ENCODE measurements at places on chromosomes 2 and 18.
A peak's percentile ranks its signal among the peaks of the same experiment; 100 is the strongest.

DNA sequence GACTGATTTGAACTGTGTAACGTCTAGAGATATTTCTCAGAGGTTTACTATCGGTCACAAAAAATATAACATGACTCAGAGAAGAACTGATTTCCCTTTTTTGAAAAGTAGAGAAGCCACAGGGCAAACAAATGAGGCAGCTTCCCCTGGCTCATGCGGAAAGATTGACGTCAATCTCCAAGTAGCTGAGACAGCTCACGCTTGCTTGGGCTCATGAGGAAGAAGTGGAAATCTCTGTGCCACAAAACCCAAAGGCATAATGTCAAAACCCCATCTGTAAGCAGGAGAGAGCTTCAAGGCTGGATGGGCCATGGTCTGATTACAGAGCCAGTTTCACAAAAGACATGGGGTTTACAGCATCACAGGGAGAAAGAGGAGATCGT, 188.1 kb downstream of the ARL4C start:
- no peak for DNase-seq

DNA sequence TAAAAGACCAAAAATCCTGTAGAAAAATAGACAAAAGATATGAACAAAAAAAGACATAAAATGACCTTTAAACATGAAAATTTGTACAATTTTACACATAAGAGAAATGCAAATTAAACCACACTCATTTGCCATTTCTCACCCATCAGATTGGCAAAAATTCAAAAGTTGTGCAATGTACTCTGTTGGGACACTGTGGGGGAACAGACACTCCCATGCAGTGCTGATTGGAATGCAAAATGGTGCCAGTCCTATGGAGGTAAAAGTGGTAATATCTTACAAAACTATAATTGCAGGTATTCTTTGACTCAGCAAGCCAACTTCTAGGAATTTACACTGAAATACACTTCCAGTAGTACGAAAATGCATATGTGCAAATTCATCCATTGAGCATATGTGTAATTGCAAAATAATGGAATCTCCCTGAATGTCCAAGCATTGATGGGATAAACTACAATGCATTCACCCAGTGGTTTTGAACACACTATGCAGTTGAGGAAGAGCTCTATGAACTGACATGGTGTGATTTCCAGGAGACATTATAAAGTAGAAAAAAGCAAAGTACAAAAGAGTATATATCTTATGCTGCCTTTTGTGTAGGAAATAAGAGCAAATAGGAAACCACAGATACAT, 201.8 kb upstream of the ZNF521 start:
- no peak for DNase-seq

DNA sequence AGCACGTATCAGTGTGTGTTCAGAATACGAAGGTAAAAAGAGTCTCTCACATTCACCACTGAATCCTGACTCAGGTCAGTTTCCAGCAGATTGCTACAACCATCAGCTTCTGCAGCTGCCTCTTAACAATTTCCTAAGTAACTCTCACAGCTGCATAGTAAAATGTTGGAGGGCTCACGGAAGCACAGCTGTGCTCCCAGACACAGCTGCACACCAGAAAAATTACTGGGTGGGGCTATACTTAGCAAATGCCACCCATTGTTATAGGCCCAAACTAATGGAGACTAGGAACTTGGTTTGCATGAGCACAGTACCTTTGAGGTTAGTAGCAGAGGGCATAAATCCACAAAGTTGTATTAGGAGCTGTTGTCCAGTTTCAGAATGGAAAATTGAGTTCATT, 153.9 kb upstream of the ERBB4 start:
- DNase-seq, result no peak

DNA sequence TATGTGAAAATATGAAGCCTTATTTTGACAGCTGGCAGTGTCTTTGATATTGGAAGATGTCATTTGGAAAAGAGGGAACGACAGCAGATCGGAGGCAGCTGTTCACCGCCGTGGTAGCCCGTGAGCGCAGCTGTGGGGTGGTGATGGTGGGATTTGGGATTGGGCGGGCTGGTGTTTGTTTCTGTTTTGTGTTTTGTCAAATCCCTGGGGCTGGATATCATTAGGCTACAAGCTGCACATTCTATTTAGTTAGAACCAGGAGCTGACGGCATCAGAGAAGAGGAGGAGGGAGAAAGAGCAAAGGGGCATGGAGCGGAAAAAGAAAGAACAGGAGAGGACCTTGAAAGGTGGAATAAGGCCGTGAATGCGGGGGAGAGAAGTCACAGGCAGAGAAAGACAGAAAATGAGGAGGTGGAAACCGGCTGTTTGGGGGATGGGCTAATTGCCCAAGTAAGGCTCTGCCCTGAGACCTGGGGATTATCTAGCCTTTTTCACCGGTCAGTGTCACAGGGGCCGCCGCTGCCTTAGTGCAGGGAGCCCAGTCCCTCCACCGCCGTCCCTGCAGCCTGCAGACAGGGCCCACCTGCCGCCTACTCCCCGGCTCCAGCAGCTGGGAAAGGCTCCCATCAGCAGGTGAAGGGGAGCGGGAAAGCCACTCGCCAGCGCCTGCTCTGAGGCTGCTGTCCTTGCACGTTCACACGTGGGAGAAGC, 88.0 kb downstream of the ZCCHC2 start:
- DNase-seq, result peak; percentile 39

DNA sequence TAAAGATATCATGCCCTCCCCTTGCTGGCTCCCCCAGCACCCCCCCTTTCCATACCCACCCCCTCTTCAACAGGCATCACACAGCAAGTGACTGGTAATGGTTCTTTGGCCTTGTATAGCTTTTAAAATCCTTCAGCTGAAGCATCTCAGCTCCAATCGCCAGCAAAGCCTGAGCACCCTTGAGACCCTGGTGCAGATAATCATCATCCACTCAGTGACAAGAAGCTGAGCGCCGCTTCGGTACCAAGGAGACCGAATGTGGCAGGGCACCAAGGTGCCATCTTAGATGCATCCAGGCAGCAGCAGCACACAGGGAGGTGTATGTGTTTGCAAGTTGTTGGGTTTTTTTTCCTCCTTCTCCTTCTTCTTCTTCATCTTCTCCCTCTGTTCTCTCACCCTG, 232.7 kb downstream of the BCL11A start:
- DNase-seq, result no peak

DNA sequence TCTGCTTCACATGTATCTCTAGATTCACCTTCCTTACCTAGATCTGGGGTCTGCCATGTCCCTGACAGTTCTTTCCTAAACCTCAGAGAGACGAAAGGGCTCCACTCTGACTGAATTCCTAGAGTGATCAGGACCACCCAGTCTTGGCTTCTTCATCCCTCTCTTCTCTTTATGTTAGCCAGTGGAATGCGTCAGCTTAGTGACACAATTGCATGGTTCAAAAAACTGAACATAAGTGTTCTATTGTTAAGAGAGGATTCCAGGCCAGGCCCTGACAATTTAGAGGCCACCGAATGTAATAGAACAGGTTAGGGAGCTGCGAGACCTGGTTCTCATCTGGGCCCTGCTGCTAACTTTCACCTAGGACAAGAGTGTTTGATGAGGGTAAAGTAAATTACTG, 10.0 kb downstream of the PRELID3A start:
- no peak for DNase-seq

GRCh38 chr18:36771245-36771644, 57.6 kb downstream of the TPGS2 start:
- DNase-seq, result no peak

DNA sequence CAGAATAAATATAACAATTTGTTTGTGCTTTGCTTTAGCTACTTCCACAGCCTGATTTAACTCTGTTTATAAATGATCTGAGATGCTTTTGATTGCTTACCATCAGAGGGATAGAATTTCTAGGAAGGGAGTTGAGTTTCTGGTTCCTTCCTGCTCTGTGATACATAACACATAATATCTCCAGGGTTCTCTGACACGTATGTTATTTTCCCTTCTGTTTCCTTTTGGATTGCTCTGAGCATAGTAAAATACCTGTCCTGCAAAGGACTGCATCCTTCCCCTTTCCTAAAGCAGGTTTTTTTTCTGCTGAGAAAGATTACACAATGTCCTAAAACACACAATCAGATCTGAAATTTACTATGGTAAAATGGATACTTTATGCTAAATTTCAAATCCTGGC, 76.1 kb downstream of the CABYR start:
- DNase-seq, result no peak

GRCh38 chr2:170076189-170076588, 101.8 kb upstream of the MYO3B start:
- no peak for DNase-seq

DNA sequence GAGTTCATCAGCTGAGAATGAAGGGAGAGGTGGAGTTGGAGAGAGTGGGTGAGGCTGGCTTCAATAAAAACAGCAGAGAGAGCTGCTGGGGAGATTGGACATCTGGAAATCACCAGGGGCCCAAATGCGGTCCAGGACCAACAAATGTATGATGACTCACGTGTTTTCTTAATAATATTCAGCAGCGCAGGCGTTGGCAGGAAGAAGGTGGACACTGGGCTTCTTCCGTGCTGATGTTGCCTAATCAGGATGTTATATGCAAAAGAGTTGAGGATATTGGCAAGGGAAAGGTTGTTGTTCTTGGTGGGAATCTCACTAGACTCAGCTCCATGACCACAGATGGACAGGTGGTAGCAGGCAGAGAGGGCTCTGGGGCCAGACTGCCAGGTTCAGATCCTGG, 12.8 kb upstream of the PLA2R1 start:
- DNase-seq, result no peak

DNA sequence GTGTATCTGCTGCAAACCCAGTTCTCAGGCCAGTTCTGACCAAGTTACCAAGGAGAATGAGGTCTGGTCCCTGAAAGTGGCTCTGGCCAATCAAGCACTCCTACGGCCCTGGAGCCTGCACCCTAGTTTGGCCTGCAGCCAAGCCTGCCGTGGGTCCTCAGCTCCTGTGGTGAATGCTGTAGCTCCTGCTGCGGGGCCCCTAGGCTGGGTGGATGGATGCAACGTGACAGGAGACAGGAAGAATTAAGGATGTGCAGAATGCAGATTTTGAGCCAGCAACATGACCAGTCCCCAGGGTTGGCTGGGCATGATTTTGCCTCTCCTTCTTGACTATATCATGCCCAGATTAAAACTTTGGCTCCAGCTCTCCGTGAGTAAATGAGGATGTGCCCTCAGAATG, 97.2 kb downstream of the SMAD7 start:
- DNase-seq, result no peak

DNA sequence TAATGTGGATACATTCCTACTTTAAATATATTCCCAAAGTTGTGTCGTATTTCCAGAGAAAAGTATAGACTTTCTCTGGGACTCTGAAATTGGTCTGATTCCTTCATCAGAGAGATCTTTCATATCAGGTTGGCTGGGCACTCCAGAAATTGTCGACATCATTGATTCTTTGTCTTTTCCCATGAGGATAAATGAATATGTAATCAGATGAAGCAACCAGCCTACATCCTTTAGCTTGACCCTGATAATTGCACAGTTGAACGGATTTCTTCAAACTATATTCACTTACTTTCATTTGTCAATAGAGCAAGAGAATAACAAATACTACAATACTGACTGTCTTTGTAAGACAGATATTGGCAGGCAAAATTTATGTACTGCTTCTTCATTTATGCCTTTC, 680.2 kb upstream of the LRRTM4 start:
- DNase-seq, result no peak

DNA sequence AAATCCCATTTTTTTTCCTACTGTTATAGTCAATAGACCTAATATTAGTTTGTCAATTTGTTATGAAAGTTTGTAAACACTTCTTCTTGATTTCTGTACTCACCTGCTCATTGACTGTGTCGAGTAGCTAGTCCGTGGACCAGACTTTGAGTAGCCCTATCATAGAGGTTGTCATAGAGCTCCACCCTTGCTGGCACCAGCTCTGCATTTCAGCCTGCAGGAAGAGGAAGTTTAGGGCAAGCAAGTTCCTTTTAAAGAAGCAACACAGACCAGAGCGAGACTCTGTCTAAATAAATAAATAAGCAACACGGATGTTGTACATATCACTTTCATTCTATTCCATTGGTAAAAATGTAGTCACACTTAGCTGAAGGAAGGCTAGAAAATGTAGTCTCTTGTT, 74.0 kb downstream of the MCFD2 start:
- DNase-seq, result no peak

DNA sequence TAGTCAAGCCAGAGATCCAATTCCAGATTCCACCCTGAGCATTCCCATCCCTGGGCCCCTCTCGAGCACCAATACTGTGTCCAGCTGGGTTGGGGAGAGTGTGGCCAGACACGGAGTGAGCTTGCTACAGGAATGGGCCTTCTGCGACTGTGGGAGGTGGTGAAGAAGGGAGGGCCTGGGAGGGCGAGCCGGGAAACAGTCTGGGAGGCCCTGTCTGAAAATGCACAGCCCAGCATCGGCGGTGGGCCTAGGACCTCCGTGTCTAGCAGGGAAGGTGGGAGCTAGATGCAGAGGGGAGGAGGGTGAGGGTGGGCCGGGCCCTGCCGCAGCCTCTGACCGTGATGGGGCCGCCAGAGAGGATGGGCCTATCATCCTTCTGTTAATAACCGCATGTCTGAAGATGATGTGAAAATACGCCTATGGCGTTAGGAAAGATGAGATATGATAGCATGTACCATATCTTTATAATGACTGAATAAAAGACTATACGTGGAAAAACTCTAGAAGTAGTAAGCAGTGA, 1.9 kb upstream of the OTOS start:
- DNase-seq, result no peak

DNA sequence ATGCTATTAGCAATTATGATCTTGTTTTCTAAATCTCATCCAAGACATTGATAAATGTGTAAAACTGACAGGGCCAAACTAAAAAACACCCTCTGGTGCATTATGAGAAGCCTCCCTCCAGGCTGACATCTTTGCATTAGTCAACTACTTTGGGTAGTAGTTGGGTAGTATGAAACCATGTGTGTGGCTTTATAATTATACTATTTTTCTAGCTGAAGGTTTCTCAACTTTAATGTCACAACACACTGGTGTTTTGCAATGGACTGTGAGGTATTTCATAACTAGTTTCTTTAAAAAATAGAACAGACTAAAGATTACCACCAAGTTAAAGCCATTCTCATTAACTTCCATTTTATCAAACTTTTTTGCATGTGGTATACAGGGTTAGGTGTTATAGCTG, 73.1 kb upstream of the RBMS1 start:
- no peak for DNase-seq

DNA sequence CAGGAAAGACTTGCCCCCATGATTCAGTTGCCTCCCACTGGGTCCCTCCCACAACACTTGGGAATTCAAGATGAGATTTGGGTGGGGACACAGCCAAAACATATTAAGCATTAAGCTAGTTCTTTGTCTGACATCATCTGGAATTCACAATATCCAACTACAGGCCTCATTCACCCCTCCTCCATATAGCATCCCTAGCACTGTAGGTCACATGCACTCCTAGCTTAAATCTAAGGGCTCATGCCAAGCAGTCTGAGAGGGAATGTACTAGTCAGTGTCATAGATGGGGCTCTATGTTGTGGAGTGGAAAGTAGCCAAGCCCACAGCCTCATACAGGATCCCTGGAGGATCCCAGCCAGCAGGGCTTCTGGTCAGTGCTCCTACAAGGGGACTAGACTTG, 92.1 kb downstream of the IRS1 start:
- DNase-seq, result no peak

- DNase-seq, result no peak
Observed at GRCh38 chr2:36915627-36916026, 50.7 kb downstream of the STRN start.

Data from NCI-H2107 (cell line).